Naive thymus-derived CD4-positive, alpha-beta T cell (primary cell): ENCODE measurements at places on chromosomes 3 and 15. TPM values are rescaled to one million over a fixed set of nuclear protein-coding genes. Genes with fewer than 3 reads are reported as not detected.

PAQR5 gene
- polyA plus RNA-seq = not detected

CLDN18 gene
- not detected for polyA plus RNA-seq

SLC22A13 gene
- polyA plus RNA-seq = not detected

XCR1 gene
- polyA plus RNA-seq = not detected

CCDC80 gene
- 0.08 TPM for polyA plus RNA-seq

DNA sequence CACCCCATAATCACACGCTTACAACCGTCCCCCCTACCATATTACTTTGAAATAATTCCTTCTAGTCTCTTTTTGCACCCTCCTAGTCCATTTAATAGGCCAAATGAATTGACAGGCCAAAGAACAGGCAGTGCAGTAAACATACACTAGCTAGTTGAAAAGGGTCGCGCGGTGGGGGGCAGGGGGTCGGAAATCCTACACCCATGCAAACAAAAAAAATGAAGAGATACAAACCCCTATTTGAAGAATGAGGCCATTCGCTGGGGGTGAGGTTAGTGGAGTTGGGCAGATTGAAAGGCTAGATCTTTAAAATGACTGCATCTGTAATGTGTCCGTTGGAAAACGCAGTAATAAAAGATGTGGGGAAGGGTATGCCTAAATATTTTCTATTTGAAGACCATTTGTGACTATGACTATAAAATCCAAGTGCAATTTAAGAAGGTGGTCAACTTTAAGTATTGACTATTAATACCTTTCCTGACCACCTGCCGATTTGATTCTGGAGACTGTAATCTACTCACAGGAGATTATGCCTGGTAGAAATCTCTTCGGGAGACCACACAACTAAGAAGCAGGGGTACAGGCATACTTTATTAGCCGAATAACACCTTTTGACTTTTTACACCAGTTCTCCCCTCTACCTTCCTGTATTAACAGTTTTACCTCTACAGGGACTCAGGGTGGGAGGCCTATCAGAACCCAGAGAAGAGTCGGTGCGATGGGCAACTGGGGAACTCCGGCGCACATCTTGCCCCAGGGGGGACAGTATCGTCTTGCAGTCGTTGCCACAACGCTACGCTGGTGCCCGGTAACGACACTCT lies 762 bp upstream of the ARL6 start:
- no peak for DNase-seq

DNA sequence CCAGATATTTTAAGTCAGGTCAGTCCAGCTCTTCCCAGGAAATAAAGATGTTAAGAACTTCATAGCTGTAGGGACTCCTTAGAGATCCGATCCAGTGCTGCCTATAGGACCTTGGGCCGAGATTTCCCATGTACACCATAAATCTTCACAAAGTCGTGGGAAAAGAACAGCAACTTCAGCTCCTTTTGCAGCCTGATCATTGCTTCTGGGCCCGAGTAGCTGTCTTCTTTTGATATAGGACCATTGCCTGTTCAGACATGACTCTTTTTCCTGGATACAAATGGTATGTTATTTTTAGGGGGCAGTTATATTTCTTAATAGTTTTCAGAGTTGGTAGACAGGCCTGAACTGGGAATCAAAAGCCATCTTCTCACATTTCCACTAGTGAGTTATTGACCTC lies 20.5 kb downstream of the IL1RAP start:
- no peak for DNase-seq

GRCh38 chr3:12990306-12990705 lies 82.9 kb downstream of the IQSEC1 start:
- DNase-seq = no peak

DNA sequence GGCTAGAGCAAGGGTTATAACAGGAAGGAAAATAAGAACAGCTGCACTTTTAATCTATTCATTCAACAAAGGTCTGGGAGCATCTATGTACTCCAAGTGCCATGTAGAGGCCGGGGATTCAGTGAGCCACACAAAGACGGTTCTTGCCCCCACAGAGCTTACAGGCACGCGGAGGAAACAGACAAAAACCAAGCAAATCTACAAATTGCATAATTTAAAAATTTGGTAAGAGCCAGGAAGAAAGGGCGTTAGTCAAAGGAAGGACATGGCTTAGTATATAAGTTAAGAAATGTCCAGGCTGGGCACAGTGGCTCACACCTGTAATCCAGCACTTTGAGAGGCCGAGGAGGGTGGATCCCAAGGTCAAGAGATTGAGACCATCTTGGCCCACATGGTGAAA lies 10.4 kb upstream of the GREM1 start:
- no peak for DNase-seq

GRCh38 chr3:142586803-142587406 lies 8.4 kb upstream of the ATR start:
- DNase-seq = peak; percentile 42

GRCh38 chr15:80059786-80060355 lies 395 bp downstream of the ZFAND6 start:
- peak; percentile 55 for DNase-seq

GRCh38 chr3:166123576-166123975 lies 286.4 kb upstream of the BCHE start:
- no peak for DNase-seq

DNA sequence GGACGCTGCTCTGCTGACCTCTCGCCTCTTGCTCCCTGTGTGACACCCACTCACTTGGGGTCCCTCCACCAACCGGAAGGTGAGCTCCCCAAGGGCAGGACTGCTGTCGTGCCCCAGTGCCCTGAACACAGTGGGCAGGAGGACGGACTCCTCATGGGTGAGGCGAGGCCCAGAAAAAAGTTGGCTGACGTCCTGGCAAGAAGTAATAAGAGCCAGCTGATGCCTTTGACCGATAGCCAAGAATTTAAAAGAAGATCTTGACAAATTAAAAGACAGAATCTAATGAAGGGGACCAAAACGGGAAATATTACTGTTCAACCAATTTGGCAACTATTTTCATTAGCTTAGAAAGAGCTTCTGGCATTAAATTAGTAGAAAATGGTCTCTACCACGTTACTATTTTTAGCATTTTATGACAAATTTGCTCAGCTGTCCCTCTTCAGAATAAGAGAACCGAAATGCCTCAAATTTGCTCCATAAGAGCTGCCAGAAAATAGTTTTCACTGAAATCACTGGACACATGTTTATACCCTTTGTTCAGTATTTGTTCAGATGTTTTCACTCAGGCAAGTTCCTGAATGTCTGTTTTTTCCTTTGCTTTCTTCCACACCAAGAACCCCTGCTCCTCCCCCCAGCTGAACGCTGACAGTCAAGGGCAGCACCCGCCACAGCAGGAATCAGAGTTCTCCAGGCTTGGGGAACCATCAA lies 60.5 kb downstream of the XXYLT1 start:
- DNase-seq = no peak

GRCh38 chr15:70149667-70150404 lies 52.1 kb upstream of the TLE3 start:
- DNase-seq = no peak

- DNase-seq = no peak
These were observed 26.8 kb downstream of the RPN1 start for GRCh38 chr3:128623762-128624176.

- no peak for DNase-seq
These were observed 13.7 kb upstream of the PRKCD start for GRCh38 chr3:53147151-53147902.

DNA sequence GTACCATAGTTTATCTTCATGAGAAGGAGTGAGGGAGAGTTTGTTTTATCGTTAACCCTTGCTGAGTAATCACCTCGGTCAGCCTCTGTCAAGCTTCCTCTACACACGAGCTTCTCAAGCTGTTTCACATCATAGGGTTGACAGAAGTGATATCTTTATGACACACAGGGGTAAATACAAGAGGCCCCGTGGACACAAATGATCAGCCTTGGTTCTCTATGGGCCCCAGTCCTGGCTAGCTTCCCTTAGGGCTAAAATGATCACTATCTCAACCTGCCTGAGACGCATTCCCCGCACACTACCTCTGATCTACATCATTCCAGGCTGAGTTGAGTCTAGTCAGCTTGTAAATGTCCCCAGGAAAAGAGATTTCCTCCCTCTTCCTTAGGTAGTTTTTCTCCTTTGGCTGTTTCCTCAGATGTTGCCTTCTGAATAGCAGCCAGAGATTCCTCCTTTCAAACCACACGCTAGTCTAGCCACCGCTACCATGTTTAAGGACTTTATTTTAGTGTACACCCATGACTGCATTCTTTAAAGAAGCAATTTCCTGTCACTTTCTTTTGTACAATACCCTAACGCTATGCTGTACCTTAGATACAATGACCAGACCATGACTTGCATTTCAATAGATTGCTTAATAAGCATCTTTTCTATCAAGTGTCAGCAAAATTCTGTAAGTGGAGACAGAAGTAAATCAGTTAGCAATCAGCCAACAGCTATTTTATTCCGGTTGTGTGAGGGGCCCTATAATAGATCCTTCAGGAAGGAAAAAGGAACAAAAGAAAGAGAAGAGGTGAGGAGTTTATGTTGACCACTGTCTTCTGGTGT lies 35.1 kb upstream of the PPARG start:
- DNase-seq = no peak

DNA sequence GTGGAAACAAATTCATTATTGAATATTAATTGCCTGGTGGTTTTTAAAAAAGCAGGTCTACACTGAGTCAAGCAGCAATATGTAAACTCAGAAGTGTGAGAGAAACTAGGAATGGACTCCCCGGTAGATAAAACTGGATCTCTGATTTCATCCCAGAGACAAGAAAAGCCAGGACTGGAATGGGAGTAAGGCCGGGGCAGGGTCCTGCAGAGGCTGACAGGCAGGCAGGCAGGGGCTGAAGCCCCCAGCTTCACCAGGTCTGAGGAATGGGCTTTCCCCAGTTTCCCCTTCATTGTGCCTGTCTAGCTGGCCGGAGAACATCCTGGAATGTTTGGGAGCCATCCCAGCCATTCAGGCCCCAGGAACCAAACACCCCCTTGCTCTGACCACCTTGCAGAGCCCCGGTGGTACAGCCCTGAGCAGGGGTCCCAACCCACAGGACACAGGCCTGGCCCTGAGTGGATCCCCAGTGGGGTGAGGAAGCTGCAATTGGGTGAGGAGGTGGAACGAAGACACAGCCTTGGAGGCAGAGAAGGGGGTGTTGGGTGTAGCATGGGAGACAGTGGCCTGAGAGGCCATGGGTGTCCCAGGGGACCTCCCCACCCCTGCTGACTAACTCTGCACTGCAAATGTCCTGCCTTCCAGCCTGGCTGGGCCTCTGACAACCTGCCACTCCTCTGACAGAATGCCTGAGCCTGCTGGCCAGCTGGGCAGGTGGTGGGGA lies 31.7 kb upstream of the XYLB start:
- DNase-seq = no peak

DNA sequence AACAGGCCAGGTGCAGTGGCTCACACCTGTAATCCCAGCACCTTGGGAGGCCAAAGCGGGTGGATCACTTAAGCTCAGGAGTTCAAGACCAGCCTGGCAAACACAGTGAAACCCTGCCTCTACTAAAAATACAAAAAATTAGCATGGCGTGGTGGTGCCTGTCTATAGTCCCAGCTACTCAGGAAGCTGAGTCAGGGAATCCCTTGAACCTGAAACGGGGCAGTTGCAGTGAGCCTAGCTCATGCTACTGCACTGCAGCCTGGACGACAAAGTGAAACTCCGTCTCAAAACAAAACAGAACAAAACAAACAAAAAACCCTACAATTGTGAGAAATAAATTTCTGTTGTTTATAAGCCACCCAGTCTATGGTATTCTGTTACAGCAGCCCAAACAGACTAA lies 94.7 kb downstream of the PIK3CB start:
- DNase-seq = no peak

DNA sequence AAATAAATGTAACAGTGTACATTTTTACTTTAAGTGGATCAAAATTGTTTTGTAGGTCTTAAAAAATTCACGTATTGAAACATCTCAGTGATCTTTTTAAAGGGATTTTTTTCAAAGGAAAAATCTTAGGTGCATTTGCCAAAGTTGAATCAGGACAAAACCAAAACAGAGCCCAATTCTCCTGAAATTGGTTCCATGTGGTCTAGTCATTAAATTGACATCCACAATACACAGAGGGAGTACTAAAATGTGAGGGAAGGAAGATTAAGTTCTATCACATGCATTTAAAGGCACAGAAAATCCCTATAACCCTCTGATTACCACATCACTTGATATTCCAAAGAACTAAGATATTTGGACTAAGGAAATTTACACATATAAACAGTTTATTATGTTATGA lies 39.3 kb upstream of the HDC start:
- DNase-seq = no peak

- DNase-seq = no peak
These were observed 74.1 kb upstream of the MNS1 start for GRCh38 chr15:56538901-56539545.

GRCh38 chr15:52243697-52244555 lies 51.7 kb downstream of the MYO5C start:
- no peak for DNase-seq

DNA sequence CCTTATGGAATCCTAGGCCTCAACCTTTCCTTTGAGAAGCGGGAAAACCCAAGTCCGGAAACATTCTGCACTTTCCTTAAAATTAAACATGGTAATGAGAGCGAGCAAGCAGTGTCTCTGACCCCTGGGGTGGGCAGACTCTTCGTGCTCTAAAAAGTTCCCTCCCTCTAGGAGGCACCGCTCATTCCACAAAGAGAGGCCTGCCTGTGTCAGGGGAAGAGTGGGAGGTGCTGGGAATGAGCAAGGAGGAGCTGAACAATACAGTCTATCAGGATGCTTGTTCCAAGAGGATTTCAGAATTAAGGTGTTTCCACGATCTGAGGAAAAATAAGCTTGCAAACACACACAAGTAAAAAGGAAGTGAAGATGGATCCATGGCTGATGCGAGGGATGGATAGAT lies 6.0 kb upstream of the RLBP1 start:
- DNase-seq = no peak

DNA sequence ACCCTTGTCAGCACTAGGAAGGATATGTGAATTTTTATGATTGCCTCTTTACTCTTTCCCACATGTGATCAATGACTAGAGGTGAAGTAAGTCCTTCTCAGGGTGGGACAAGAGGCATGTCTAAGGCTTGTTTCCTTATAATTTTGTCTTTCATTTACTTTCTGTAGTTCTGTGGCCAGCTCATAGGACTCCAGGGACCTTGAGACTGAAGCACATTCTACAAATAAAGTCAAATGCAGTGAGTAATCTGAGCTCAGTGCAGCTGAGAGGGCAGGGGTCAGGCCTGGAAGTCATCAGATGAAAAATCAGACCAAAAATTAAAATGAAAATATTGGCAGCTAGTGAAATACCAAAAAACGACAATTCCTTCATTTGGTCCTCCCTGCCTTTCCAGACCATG lies 424.7 kb upstream of the THBS1 start:
- DNase-seq = no peak

- DNase-seq = no peak
These were observed 14.0 kb downstream of the PLA2G4D start for GRCh38 chr15:42080186-42080918.
